Subcutaneous preadipocyte (primary cell): ENCODE measurements at places on chromosomes 2 and 18. TPM values are rescaled to one million over a fixed set of nuclear protein-coding genes. Genes with fewer than 3 reads are reported as not detected.

Gene KIF1A
- not detected in 2 replicates for total RNA-seq

Gene DSG4
- not detected in 2 replicates for total RNA-seq

Gene ASB18
- total RNA-seq = not detected in 2 replicates

Gene ZNF516
- 18.4 and 23.1 TPM in 2 replicates for total RNA-seq

Gene UGT1A4
- total RNA-seq = not detected in 2 replicates

Gene LRP1B
- total RNA-seq = 0.37 and 0.39 TPM in 2 replicates

Gene CD8B2
- total RNA-seq = not detected in 2 replicates

Gene GNAL
- 0.39 and 2.2 TPM in 2 replicates for total RNA-seq

Gene SLC25A12
- total RNA-seq = 22.4 and 24.6 TPM in 2 replicates

Gene FKBP7
- 20.5 and 27.6 TPM in 2 replicates for total RNA-seq

Gene FTCDNL1
- total RNA-seq = 1.8 and 2.2 TPM in 2 replicates

Gene POTEC
- total RNA-seq = not detected in 2 replicates

Gene STAM2
- 18.4 and 33.2 TPM in 2 replicates for total RNA-seq

Gene ADD2
- under 0.01 and 0.20 TPM in 2 replicates for total RNA-seq

Gene KCNS3
- 0.39 and 1.1 TPM in 2 replicates for total RNA-seq

Gene HSPE1
- 75.3 and 90.9 TPM in 2 replicates for total RNA-seq

Gene C2orf80
- total RNA-seq = not detected in 2 replicates

Gene CNOT9
- 55.1 and 77.6 TPM in 2 replicates for total RNA-seq

Gene HOXD13
- 1.6 TPM in 1 of 2 replicates, not detected in the other for total RNA-seq

Gene GCG
- not detected in 2 replicates for total RNA-seq

Gene IL36B
- not detected in 2 replicates for total RNA-seq

Gene PPP1R1C
- total RNA-seq = not detected in 2 replicates

Gene CHN1
- 25.4 and 28.3 TPM in 2 replicates for total RNA-seq

Gene ERBB4
- under 0.01 TPM in 1 of 2 replicates, not detected in the other for total RNA-seq

Gene LCT
- 0.20 TPM in 1 of 2 replicates, not detected in the other for total RNA-seq

Gene CLASP1
- 40.1 and 47.1 TPM in 2 replicates for total RNA-seq

Gene GKN1
- total RNA-seq = not detected in 2 replicates

Gene MDH1B
- total RNA-seq = 0.37 and 0.78 TPM in 2 replicates

Gene MAB21L4
- total RNA-seq = not detected in 2 replicates

Gene ORC2
- total RNA-seq = 11.0 and 17.0 TPM in 2 replicates

Gene STAT4
- total RNA-seq = 3.3 and 4.8 TPM in 2 replicates

Gene FOXD4L1
- under 0.01 TPM in 1 of 2 replicates, not detected in the other for total RNA-seq

Gene UNC80
- total RNA-seq = not detected in 2 replicates

Gene LIMS4
- total RNA-seq = 1.5 and 3.9 TPM in 2 replicates

Gene ESPNL
- 0.39 and 4.8 TPM in 2 replicates for total RNA-seq

Gene RNF138
- 32.0 and 38.7 TPM in 2 replicates for total RNA-seq

Gene PLEK
- total RNA-seq = not detected in 2 replicates

Gene EVA1A
- 3.3 and 18.2 TPM in 2 replicates for total RNA-seq

Gene POU3F3
- total RNA-seq = 0.37 and 18.2 TPM in 2 replicates

Gene CD226
- total RNA-seq = under 0.01 and 0.59 TPM in 2 replicates

Gene ELOA2
- total RNA-seq = not detected in 2 replicates

Gene NTSR2
- total RNA-seq = not detected in 2 replicates

Gene ALK
- total RNA-seq = not detected in 2 replicates

Gene PDCD1
- total RNA-seq = not detected in 2 replicates

Gene NGEF
- total RNA-seq = 5.9 and 6.2 TPM in 2 replicates

Gene SERPINB4
- total RNA-seq = under 0.01 TPM in 1 of 2 replicates, not detected in the other

Gene PROKR1
- total RNA-seq = under 0.01 TPM in 1 of 2 replicates, not detected in the other

Gene CDCA7
- 7.7 and 16.6 TPM in 2 replicates for total RNA-seq

Gene SLC9A4
- not detected in 2 replicates for total RNA-seq

Gene STARD6
- under 0.01 TPM in 1 of 2 replicates, not detected in the other for total RNA-seq

Gene CROCC2
- total RNA-seq = 0.20 and 0.37 TPM in 2 replicates
